ENCODE measurements at places on chromosomes 7 and 10.

GRCh38 chr10:111473361-111473760 lies 396.5 kb downstream of the ADRA2A start:
- no peak for DNase-seq

DNA sequence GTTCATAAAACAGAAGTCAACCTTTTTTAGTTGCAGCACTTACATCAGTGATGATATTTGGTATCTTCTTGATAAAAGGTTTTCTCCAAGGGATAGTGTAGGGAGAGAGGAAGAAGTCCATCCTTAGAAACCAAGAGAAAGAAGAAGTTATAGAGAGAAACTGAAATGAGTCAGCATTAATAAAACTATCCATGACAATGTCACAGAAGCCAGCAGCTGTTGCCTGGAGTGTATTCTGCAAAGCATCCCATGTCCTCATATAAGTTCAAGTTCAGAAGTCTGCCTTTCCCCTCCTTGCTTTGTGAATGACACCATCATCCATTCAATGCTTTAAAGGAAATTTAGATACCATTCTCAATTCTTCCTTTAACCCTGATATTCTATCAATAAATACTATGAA lies 14.4 kb upstream of the COL1A2 start:
- DNase-seq = no peak

DNA sequence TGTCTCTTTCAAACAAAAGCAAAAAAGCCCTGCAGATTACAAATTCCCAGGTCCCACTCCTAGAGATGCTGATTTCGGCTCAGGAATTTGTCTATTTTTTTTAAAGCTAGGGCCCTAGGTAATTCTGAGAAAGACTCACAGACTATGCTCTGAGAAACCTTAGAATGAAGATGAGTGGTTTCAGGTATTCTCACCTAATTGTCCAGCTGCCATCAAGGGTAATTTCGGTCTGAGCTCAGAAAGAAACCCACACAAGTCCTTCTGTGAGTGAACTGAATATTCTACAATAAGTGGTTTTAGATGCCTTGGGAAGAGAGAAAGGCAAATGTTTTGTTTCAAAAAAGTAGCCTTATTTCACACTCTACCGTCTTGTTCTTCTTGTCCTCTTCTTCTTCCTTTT lies 45.7 kb downstream of the DCLRE1A start:
- no peak for DNase-seq

- no peak for DNase-seq
These were observed 381.4 kb downstream of the RPS24 start for GRCh38 chr10:78415111-78415510.

DNA sequence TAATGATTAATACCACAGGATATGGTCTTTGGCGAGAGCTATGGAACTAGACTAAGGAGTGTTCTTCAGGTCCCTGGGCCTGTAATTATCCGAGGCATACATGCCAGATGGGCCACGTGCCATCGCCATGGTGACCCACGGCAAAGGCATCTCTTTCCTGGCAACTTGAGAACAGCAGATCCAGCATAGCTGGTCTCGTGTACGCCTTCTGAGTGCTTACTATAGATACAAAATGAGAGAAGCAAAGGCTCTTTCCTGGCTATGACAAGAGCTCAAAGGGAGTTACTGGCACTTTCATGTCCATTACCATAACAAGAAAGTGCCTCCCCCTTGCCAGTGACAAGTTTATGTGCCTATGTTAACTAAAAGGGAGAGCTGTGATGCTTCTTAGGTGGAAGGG lies 26.0 kb upstream of the GLI3 start:
- DNase-seq = no peak

GRCh38 chr10:58574058-58574457 lies 61.4 kb downstream of the BICC1 start:
- DNase-seq = no peak

- no peak for DNase-seq
These were observed 222.5 kb upstream of the LRRN3 start for GRCh38 chr7:110868458-110868857.

DNA sequence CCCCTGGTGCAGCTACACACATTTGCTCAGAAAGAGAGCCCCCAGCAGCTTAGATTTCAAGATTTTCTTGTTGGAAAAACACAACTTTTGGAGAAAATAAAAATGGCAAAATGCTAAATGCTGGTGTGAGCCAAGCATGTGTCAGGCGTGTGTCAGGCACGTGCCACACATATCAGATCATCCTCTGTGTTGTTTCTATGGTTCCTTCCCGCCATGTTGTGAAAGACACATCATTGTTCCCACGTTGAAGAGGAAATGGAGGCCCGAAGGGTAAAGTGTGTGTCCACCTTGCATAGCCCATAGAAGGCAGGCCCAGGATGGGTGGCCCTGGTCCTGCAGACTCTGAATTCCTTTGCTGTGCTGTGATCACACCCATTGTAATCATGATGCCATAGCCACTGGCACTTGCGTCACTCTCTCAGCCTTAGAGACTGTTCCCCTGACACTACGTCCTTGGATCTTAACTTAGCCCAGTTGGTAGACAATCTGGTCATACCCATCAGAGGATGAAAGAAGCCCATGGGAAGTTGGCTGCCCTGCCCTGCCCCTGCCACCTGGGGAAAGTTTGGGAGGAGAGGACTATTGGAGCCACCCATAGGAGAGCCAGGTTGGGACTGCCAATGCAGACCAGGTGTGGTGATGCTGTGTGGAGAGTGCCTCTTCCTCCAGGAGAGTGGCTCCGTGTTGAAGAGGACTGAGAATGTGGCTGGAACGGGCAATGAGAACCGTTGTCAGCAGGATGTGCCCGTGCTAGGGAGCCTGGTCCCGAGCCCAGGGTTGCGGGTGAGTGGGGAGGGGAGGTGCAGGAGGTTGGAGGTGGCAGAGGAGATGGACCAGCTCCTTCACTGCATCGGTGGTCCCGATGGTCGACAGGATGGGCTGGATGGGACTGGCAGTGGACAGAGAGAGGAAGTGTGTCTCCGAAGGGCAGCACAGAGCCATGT lies 65.6 kb upstream of the IGFBP3 start:
- no peak for DNase-seq

- no peak for DNase-seq
These were observed 427.1 kb downstream of the TCERG1L start for GRCh38 chr10:130884456-130884855.

DNA sequence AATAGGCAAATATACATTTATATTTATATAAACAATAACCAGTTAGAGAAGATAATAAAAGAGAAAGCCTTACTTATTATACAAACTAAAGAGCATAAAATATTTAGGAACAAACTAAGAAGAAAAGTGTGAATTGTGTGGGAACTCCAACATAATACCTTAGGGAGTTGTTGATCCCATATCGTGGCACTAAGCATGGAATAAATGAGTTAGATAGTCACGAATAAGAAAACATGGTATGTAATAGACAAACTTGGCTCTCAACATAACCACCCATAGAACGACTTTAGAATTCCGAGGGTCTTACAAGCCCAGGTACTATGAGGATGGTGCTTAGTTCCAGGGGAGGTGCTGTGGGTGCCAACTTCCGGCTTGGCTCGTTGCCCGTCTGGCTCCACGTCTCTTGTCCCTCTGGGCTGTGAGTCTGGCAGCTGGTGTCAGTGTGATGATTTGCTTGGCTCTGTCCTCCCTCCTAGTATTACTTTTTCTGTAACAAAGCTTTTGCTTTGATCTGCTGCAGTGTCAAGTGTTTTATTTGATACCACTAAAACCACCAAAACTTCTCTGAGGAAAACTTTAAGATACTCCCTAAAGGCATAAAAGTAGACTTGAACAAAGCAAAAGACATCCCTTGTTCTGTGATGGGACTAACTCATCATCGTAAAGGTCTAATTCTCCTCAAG lies 9.5 kb upstream of the RBM20 start:
- DNase-seq = no peak

- no peak for DNase-seq
These were observed 22.2 kb downstream of the PITRM1 start for GRCh38 chr10:3150366-3150765.

DNA sequence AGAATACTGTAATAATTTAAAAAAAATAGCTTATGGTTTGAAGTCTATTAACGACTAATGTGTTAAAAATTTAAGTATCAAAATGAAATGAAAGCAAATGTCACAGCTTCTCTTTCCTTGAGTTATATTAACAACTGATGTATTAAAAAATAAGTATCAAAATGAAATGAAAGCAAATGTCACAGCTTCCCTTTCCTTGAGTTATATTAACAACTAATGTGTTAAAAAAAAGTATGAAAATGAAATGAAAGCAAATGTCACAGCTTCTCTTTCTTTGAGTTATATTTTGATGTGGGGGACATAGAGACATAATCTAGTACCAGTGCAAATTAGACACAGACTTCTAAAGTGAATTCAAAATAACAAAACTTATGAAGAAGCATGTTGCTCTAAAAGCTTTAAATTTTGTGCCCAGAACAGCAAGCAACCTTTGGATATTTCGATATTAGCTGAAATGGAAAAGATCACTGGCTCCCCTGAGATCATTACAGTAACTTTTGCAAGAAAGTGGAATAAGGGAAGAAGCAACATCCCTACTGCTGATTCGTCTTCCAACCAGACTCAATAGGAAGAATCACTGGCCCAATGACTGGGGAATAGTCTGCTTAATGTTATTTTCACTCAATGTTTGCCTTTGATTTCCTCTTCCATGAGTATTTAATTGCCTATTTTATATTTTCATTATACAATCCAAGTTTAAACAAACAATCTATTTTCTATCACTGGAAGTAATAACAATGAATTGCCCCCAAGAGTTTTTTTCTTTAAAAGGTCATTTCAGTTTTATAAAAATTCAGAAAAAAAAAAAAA lies 8.0 kb downstream of the SKAP2 start:
- no peak for DNase-seq

GRCh38 chr7:2237109-2237602 lies 4.4 kb upstream of the MAD1L1 start:
- no peak for DNase-seq

- DNase-seq = no peak
These were observed 14.3 kb downstream of the CEP41 start for GRCh38 chr7:130426564-130426963.

DNA sequence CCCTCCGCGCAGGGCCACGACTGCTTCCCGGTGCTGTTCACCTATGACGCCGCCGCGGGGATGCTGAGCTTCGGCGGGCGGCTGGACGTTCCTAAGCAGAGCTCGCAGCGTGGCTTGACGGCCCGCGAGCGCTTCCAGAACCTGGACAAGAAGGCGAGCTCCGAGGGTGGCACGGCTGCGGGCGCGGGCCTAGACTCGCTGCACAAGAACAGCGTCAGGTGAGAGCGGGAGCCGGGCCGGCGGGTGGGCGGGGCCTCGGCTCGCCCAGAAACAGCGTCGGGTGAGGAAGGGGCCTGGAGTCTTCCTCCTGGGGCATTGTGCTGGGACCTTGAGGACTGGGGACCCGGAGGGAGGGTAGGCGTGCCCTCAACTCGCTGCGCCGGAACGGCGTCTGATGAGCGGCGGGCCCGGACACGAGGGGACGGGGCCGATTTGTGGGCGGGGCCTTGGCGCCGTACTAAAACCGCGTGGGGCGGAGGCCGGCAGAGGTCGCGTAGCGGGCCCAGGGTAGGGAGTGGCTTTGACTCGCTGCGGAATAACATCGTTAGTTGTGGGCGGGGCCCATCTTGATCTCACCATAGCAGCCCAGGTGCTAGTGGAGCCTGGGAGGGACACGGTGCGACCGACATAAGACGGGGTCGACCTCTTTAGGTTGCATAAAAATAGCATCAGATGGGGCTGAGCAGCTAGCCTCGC lies 15.6 kb downstream of the PDAP1 start:
- peak; percentile 67 for DNase-seq

GRCh38 chr7:50196719-50197118 lies 103.7 kb upstream of the ZPBP start:
- no peak for DNase-seq

GRCh38 chr7:84248843-84249242 lies 54.3 kb upstream of the SEMA3A start:
- no peak for DNase-seq

DNA sequence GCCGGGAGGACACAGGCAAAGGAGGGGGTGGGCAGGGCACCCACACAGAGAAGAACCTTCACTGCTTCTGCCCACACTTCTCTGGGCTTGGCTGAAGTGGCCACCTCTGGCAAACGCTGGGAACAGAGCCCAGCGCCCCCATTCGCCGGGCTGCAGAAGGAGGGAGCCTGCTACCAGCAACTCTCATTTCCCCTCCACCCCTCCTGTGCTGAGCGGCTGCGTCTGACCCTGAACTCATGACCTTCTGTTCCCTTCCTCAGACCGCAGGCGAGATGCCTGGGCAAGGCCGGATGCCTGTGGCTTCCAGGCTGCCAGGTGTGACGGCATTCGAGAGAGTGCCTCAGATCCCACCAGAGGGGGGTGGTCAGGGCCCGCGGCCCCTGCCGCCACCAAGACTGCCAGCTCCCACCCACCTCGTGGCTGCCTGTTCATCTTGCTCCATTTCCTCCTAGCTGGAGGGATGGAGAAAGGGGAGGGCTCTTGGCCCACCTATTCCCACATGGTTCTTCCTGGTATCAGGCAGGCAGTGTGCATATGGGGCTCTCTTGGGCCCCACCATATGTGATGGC lies 19.8 kb downstream of the DNAJB12 start:
- DNase-seq = peak; percentile 69

GRCh38 chr10:127907411-127908105 lies 655 bp downstream of the PTPRE start:
- DNase-seq = no peak

- DNase-seq = no peak
These were observed 227.7 kb downstream of the MAD1L1 start for GRCh38 chr7:2004841-2005725.

GRCh38 chr7:21051865-21052264 lies 265.2 kb upstream of the SP8 start:
- no peak for DNase-seq

DNA sequence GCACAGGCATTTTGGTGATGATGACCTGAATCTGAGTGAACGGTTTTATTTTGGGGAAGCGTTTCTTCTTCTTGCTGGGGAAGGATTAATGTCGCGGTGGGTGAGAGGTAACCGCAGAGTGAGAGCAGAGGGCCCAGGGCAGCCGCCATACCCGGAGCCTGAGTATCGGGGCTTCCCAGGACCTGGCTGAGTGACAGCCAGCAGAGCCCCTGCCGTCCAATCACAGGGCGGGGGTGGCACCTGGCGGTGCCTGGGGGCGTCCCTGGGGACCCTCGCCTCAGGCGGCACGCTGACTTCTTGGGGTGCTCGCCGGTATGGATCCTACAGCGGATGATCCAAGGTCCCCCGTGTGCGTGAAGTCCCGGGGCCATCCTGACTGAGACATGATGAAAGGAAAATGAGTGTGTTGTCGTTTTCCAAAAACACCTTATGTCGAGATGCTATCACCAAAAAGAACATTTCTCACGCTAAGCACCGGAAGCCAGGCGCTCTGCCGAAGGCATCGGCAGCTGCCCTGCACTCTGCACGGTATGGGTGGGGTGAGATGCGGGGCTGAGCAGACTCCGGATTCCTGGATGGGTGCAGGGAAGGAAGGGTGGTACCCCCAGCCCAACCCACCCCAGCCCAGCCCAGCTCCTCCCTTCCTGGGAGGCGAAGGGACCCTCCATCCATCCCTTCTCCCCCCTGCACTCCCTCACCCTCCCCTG lies 227.9 kb upstream of the SHH start:
- DNase-seq = no peak

GRCh38 chr10:26336979-26337378 lies 101.2 kb upstream of the APBB1IP start:
- no peak for DNase-seq

Data from stimulated activated CD8-positive, alpha-beta memory T cell treated with anti-CD3 and anti-CD28 coated beads, Interleukin-12 subunit alpha, Interleukin-12 subunit beta, amount 100 ng/mL, for 1 hour (primary cell).